ENCODE measurements at places on chromosomes 11 and 22.

DNA sequence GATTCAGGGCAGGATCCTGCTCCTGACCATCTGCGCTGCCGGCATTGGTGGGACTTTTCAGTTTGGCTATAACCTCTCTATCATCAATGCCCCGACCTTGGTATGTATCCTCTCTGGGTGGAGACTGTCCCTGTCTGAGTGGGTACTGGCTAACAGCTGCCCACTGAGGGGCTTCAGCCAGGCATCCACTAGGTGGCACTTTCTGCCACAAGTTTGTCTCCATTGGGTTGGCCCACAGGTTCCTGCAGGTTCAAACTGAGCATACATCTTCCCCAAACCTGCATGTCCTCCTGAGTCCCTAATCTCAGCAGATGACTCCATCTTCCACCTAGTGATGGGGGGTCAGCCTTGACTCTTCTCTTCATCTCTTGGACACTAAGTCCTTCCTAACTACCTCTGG lies 4.4 kb downstream of the SLC2A11 start:
- peak; percentile 54 for DNase-seq

GRCh38 chr11:106031936-106032335 lies 9.9 kb upstream of the MSANTD4 start:
- no peak for DNase-seq

GRCh38 chr11:42526426-42526825 lies 785.4 kb upstream of the API5 start:
- no peak for DNase-seq

- DNase-seq = no peak
Measured at GRCh38 chr22:49067504-49067903, 760.2 kb downstream of the BRD1 start.

DNA sequence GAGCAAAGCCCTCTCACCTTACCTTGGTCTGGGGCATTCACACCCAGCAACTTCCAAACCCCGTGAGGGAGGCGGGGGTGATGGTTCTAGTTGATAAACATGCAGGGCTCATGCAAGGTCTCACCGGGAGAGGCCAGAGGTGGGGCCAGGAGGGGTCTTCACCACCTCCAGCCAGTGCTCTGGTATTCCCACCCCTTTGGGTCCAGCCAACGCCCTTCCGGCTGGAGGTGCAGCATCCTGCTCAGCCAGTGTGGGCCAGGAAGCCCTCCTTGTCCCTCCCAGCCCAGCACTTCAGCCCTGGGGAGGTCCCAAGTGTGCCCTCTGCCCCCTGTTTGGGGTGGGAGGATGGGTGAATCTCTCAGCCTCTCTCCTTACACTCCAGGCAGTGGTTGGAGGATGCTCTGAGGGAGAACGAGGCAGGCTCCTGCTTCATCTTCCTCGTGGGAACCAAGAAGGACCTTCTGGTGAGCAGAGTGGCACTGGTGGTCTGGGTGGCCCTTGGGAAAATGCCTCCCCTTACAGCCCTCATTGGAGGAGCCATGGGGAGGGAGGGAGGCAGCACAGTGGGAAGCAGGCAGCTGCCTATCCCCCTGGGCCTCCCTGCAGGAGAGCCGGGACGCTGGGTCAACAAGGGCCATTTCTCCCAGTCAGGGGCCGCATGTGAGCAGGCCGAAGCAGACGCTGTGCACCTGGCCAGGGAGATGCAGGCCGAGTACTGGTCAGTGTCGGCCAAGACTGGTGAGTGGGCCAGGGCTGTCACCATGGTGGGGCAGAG lies 13.4 kb downstream of the RAB36 start:
- DNase-seq = no peak

DNA sequence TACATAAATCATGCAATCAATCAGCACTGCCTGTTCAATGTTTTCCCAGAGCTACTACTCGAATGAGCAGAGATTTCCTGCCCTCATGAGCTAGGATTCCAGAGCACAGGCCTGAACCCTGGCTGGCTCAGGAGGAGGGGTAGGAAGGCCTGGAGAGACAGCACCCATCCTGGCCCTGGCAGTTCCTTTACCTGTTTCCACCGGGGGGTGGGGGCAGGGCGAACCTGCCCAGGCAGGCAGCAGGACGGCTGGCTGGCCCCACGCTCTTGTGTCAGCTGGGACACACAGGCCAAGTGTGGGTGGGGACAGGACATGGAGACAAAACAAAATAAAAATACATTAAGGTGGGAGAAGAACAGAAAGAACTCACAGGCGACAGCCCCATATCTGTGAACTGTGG lies 109.8 kb upstream of the BID start:
- DNase-seq = no peak

DNA sequence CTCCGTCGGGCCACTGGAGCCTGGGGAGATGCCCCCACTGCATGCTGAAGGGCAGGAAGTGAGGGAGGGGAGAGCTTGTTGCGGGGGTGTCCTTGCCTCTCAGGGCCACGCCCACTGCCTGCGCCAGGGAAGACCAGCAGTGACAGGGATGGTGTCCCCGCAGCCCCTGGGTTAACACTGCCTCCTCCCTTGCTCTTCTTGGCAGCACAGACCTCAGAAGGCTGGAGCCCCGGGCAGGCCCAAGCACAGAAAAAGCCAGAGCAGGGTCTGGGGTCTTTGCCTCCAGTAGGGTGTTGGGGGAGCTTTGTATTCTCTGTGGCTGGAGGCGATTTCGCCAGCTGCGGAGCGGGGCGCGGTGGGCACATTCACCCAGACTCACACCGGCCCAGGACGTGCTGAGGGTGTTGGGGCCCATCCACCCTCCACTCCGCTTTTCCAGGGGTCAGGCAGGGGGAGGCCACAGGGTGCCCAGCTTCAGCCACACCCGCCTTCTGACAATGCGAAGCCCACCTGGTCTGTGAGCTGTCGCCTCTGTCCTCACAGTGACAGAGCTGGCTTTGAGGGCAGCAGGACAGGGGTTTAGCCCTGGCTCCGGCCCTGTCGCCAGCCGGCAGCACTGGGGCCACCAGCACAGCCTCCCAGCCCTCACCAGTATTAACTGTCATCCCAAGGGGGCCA lies 83.7 kb downstream of the CDKN1C start:
- DNase-seq = no peak

DNA sequence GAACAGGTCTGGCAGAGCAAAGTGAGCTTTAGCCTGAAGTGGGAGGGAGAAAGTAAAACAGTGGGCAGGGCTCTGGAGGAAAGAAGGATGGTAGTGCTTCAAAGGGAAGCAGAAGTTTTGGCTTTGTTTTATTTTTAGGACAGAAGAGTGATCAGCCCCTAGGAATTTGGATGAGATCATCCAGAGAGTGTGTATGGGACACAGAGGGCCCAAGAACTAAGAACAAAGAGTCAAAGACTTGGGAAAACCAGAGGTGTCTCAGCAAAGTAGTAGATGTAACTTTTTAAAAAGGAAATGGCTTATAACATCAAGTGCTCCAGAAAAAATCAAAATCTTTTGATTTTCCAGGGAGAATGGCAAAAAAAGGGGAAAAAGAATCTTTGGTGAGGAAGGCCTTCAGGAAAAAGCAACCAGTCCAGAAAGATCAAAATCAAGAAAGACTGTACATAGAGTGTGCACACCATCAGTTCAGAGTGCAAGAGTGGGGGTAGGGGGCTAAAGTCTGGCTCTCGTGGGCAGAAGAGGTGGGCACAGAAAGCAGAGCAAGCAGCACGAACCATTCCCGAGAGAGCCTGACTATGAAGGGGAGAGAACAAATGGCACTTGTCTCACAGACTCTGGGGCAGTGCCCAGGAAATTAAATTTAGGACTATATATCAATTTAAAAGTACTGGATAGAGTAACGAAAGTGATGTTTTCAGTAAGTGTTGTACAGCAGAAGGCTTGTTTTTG lies 30.0 kb downstream of the MAPK1 start:
- DNase-seq = no peak

DNA sequence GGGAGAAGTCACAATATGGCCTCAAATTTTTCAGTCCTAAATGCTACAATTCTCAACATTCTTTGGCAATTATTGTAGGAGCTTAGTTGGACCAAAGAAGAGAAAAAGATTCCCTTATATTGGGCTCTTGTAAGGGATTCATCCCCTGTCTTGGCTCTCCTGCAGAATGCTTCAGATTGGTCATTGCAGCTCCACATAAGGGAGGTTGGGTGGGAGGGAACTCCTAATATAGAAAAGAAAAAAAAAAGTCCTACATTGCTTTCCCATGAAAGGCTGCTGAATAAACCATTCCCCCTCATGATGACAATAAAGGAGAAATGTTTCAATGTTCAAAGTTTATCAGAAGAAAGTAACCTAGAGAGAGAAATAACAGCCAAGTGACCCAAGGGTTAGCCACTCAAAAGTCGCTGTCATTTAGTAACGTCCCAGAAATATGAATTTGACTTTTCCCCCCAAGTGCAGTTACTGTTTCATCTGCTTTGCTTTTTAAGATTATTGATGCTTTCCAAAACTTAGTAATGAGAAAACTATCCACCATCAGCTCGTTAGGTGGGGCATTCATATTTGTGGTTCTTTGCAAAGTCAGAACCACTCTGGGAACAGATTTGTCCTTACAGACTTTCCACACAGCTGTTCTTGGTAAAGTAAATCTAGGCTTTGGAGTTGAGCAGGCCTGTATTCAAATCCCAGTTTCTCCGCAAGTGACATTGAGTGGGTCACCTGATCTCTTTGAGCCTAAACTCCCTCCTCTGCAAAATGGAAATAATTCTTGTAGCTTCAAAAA lies 5.0 kb upstream of the SLC1A2 start:
- DNase-seq = no peak

GRCh38 chr11:8650401-8650990 lies 32.0 kb downstream of the TRIM66 start:
- DNase-seq = no peak

- no peak for DNase-seq
Measured at GRCh38 chr22:43883719-43884415, 7.9 kb downstream of the PNPLA5 start.

GRCh38 chr22:33379836-33380235 lies 321.7 kb upstream of the SYN3 start:
- DNase-seq = no peak

DNA sequence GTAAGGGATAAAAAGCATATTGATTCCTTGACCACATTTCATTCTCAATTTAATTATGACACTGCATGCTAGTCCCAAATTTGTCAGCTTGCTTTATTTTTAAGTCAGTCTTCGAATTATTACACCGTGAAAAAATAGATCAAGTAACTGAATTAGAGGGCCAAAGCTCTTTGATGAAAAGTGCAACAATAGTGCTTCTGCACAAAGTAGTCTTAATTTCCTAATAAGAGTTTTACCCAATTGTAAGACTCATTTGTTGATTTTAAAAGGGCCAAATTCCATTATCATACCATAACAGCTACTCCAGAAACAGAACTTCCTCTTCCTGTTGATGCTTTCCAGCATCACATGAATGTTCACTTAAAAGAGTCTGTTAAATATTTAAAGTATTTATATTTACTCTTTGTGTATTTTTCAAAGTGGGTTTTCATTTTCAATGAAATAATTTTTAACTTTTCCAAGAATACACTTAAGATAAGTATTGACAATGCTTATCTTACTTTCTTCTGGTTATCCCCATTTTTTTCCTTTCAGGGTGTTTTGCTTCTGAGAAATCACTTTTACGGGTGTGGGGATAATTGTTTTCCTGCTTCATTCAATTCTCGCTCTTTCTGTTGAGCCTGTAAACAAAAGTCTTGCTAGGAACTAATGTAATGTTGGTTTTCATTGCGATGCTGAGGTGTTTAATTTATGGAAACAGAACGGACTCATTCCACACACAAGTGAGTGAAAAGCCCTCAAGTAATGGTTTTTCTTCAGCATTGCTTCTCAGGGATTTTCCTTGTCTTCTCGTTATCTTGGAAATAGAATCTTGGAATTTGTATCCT lies 2.1 kb downstream of the ARHGEF12 start:
- no peak for DNase-seq

- DNase-seq = no peak
Measured at GRCh38 chr11:1623716-1624115, 1.8 kb upstream of the KRTAP5-4 start.

DNA sequence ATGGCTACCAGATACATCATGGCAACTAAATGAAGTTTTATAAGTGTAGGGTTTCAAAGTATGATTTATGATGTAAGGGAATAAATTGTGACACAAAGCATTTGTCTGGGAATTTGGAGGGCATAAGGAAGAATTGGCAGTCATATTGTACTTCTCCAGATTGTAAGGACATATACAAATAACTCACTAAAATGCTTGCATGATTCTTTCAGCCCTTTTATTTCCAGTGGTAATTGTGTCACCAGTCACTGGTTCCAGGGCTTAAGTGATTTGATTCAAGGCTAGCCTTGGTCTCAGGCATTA lies 299.4 kb upstream of the ANO5 start:
- no peak for DNase-seq

DNA sequence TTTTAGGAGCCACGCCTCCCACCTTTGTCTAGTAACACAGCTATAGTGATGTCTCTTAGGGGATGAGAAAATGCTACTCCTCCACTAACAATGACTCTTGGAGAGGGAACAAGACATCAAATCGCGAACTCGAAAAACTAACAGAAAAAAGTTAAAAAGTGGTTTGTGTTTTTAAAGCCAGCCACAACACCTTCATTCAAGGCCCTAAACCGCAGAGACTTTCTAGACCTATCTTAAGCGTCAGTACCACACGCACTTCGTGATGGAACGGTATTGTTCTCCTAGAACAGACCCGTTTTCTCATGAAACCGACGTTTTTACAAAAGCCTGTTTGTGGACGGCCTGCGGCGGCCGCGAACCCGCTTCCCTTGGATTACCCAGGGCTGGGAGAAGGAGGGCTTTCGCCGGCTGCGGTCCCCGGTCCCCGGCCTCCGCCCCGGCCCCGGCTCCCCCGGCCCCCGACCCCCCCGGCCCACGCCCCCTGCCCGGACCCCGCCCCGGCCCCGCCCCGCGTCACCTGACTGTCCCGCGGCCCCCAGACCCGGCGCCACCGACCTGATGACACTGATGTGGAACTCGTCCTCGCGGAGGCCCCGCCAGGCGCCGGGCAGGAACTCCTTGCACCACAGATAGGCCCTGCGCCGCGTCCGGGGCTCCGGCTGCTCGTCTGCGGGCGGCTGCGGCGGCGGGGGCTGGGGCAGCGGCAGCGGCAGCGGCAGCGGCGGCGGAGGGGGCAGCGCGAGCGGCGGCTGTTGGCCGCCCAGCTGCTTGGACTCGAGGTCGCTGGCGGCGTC lies 718 bp downstream of the CHKA start:
- DNase-seq = no peak

DNA sequence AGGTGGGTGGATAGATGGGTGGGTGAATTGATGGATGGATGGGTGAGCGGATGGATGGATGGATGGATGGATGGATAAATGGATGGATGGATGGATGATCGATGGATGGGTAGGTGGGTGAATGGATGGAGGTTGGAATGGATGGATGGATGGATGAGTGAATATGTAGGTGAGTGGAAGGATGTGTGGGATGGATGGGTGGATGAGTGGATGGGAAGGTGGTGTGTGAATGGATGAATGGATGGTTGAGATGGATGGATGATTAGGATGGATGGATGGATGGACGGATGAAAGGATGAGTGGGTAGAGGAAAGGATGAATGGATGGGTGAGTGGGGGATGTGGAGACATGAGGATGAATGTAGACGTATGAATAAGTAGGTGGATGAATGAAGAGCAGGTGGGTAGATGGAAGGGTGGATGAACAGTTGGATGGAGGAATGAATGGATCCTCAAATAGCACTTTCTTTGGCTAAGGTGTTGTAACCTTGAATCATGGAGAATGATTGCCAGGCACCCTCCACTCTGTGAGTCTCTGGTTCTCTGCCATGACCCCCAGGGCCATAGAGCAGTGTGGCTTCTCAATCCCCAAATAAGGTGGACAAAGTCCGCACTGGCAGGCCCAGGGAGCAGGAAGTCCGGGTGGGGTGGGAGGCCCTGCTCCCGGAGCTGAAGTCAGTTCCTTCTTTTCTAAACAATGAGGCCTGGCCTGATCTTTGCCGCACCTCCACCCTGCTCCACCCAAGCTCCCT lies 36.9 kb downstream of the IGF2 start:
- DNase-seq = no peak
